Cortex of kidney (tissue), 1 donor: ENCODE measurements at places on chromosomes 6 and 20.

DNA sequence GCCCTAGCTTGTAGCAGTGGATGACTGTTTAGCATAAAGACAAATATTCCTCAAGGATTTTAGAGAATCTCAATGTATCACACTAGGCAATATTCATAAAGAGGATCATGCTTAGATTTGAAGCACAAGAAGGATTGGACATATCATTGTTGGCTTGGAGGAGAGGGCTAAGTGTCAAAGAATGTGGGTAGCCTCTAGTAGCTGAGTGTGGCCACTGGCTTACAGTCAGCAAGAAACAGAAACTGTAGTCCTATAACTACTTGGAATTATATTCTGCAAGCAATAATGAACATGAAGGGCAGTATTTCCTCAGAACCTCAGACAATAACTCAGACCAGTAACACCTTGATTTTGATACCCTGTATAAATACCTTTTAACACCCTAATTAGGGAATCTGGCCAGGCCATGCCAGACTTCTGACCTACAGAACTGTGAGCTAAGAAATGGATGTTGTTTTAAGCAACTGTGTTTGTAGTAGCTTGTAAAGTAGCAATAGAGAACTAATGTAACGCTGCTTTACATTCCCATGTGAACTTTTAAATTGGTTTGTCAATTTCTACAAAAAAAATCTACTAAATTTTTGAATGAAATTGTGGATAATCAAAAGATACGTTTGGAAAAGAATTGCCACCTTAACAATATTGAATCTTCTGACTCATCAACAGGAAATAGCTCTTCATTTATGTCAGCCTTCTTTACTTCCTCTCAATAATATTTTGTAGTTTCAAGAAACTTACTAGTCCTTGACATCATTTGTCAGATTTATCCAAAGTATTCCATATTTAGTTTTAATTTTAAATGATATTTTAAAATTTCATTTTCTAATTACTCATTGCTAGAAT lies 65.2 kb upstream of the RSPO3 start:
- DNase-seq, result no peak

GRCh38 chr6:41932378-41932777 lies 9.2 kb downstream of the CCND3 start:
- no peak for DNase-seq

DNA sequence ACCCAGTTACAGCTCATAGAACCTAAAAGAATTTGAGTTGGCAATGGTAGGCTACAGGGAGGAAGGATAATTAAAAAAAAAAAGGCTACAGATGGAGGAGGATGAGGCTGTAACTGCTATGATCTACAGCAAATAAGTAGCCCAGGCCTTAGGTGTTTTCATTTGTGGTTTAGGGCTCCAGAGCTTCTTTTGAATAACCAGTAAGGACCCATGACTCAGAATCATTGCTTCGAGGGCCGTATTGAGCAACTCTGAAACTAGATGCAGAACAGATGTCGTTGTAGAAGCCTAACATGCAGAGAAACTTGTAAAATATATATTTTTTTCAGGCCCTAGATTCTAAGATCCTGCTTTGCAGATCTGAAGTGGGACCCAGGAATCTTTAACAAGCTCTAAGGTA lies 19.0 kb upstream of the ASIP start:
- DNase-seq, result no peak

- DNase-seq, result no peak
These were observed 40.9 kb upstream of the NOL4L start for GRCh38 chr20:32625996-32626395.
